ENCODE measurements at places on chromosomes 12 and 14.

- no peak for DNase-seq
Measured at GRCh38 chr12:56346675-56347074, 8.0 kb downstream of the IL23A start.

DNA sequence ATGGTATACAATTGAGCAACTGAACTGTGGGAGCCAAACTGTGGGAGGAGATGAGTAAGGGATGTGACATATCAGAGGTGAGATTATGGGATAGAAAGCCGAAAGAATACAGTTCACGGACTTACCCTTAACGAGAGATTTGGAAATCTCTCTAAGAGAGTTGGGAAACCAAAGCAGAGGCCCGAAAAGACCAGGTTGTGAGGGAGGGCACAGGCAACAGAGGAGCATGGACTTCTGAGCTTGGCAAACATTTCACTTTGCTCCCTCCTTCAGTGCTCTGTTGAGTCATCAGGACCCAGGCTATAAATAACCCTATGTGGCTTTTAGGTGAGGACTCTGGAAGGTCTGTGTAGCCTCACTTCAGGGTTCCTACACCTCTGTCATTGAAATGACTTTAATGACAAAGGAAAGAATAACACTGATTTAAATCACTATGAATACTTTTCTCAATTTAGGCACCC is 120.6 kb downstream of the TGFB3 start:
- peak; percentile 39 for DNase-seq

DNA sequence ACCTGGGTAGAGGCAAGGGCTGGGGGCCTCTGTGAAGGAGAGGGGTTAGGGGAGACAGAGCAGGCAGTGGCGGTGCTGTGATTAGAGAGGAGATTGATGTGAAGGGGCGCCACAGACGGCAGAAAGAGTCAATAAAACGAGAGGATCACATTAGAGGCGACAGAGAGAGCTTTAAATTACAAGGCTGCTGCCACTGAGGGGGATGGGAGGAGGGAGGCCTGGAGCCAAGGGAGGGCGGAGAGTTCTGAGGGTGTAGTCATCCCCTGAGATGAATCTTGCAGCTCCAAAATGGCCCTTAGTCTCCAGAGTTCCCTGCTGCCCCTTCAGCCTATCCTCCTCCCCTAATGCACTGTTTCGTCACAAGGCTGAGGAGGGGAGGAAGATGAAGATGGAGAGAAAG is 12.8 kb downstream of the ZFHX2 start:
- peak; percentile 83 for DNase-seq

- DNase-seq: no peak
Measured at GRCh38 chr12:49885118-49885517, 18.6 kb downstream of the FAIM2 start.

DNA sequence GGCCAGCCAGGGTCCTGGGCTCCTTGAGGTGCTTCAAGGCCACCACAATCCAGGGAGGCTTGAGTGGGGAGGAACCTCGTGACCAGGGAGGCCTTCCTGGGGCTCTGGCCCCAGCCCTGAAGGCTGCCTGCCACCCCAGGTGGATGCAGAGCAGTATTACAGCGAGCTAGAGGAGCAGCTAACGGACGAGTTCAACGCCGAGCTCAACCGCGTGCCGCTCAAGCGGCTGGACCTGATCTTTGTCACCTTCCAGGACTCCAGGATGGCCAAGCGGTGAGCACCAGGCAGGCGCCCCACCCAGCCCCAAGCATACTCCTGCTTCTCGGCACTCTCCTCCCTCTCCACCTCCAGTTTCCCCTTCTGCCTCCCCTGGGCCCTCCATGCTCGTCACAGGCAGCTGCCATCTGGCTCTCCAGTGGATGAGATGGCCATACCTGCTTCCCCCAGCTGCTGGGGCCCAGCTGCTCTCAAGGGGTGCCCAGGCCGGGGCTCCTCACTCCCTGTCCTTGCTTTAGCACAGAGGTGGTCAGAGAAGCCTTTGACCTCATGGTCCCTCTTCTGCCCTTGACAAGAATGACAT is 30.6 kb downstream of the NGB start:
- DNase-seq: no peak

DNA sequence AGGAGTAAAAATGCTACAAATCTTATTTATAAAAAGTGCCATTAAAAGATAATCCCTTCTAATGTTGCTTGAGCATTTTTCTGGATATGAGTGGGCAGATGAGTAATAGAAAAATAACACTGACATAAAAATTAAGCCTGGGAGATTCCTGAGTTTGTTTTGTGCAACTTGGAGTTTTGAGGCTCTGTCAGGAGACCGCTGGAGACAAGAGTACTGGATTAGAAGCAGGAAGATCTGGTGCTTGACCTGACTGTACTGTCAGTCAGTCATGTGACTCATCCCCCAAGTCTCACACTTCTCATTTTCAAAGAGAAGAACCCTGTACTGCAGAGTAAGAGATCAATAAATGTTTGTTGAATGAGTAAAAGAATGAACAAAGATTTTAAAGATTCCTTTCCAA is 29.4 kb downstream of the ANO4 start:
- peak; percentile 52 for DNase-seq

DNA sequence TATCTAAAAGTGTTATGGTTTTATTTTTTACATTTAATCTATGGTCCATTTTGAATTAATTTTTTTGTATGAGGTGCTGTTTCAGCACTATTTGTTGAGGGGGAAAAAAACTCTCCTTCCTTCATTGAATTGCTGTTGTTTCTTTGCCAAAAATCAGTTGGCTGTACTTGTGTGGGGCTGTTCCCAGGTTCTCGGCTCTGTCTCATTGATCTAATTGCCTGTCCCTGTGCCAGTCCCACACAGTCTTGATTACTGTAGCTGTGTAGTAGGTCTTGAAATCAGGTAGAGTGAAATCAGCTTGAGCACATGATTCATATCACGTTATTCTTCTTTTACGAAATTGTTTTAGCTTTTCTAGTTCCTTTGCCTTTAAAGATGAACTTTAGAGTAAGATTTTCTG is 109.7 kb downstream of the ADGRD1 start:
- DNase-seq: no peak

DNA sequence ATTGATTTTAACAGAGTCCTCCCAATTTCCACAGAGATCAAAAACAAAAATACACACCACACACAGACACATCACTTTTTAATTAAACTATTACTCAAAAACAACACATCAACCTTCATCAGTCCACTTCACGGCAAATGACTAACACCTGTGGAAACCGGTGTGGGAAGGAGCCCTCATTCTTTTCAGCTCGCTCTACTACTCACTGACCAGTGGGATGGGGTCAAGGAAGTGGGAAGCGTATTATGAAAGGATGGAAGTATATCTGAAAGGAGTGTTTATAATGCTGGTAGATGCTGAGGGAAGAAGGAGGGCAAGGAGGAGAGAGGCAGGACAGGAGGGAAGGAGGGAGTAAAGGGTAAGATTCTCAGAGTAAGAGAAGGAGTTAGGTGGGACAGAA is 156.5 kb downstream of the EPS8 start:
- DNase-seq: no peak

DNA sequence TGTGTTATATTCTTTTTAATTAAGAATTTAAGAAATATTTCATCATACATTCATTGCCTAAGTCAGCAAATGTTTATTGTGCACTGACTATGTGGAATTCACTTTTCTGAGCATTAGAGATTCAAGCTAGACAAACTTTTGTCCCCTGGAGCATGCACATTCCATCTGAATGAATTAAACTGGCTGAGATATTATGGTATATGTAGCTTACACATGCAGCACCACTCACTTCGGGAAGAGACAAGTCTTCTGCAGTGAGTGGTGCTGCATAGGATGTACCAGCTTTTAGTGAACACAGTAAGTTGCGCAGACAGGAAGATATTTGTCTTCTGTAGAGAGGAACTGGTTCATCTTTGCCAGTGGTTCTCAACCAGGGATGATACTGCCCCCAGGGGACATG is 318.4 kb downstream of the SYT1 start:
- no peak for DNase-seq

- no peak for DNase-seq
Measured at GRCh38 chr14:51333901-51334521, 94.0 kb downstream of the TMX1 start.

- no peak for DNase-seq
Measured at GRCh38 chr12:98185606-98186005, 329.8 kb upstream of the TMPO start.

DNA sequence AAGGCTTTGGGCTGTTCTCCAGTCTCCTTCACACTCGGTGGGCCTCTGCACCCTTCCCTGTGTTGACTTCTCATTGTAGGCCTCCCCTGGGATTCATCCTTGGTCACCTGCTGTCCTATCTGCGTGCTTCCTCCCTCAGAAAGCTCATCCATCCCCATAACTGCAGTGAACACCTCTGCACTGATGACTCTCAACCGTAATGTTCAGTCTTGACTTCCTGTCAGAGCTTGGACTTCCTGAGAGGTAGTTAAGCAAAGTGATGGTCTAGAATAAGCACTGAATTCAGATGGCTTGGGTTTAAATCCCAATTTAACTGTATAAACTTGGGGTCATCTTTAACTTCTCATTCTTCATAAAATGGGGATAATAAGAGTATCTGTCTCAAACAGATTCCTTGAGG is 13.6 kb upstream of the MDM1 start:
- DNase-seq: no peak

GRCh38 chr12:104462931-104463339 is 6.2 kb downstream of the CHST11 start:
- DNase-seq: no peak

DNA sequence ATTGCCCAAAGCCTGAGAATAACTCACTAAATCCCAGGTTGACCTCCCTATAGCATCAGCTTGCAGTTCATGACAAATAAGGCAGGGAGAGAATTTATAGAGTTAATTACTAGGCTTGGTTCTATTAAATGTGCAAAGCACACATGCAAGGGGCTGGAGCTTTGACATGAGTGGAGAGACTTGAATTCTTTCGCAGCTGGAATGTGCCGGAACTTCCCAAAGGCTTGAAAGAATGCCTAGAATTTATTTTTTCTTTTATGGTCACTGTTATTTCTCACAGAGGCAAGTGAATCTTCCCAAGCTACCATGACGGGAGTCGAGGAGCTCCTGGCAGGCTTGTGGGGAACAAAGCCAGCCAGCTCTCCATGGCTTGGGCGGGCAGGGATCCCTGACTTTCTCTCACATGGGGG is 95.5 kb upstream of the USP44 start:
- DNase-seq: peak; percentile 27

DNA sequence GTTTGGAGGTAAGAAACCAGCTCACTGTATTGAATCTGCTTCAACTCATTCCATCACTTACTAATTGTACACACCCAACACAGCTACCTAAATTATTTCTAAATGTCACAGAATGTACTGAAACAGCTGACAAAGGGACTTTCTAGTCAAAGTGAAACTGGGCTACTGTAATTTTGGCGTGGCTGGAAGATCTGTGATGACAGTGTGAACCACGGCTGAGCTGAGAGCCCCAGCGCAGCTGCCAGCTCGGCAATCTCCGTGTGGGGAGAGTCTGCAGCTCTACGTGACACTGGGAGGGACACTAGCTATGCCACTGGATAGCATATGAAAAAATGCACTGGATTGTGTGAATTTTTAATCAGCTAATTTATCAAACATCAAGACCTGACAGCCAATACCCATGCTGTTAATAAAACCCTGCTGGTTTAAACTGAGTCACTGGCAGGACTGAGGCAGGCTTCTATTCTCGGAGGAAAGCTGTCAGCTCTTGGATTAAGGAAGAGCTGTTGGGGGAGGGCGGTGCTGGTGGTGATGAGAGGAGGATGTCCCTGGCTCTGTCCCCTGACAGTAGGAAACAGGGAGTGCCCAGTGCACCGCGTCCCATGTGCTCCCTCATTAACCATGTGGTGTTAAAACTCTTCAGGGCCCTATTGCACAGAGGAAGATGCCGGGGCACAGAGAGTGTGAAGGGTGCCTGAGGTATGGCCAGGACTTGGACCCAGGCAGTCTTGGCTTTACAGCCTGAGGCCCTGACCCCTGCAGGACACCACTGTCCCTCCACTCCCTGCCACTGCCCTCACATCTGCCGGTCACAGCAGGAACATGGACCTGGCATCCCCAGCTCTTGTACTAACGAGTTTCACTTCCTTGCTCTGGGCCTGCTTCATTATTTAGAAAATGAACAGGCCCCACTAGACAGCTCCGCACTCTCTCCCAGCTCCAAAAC is 13.3 kb downstream of the SLC15A4 start:
- no peak for DNase-seq

DNA sequence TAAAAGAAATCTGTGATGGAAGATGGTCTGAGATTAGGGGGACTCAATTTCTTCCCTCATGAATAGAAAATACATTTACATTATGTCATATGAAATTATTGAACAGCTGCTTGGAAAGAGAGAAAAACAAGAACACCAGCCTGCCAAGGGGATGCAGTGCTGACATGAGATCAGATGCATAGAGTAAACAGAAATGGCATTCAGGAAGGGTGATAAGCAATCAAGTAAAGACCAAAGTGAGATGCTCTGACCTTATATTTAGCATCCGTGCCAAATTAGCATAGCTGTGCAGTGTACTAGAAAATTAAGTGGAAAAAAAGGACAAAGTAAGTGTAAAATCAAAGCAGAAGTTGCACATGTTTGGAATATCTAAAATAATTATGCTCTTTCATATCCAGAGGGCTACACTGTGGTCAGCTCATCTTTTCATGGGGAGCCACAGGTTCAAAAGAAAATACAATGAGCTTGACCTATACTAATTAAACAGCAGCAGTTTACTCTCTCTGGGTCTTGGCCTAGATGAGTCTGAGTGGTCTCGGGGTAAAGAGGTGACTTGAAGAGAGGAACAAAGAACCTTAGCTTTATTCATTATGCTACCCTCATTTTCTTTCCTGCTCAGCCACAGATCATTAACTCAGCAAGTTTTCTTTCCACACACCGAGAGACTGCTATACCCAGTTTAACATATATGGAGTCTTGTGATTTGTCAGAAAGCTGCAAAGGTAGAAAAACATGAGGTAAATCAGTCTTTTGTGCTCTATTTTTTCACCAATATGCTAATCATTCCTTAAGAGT is 359.4 kb upstream of the FOXG1 start:
- no peak for DNase-seq

DNA sequence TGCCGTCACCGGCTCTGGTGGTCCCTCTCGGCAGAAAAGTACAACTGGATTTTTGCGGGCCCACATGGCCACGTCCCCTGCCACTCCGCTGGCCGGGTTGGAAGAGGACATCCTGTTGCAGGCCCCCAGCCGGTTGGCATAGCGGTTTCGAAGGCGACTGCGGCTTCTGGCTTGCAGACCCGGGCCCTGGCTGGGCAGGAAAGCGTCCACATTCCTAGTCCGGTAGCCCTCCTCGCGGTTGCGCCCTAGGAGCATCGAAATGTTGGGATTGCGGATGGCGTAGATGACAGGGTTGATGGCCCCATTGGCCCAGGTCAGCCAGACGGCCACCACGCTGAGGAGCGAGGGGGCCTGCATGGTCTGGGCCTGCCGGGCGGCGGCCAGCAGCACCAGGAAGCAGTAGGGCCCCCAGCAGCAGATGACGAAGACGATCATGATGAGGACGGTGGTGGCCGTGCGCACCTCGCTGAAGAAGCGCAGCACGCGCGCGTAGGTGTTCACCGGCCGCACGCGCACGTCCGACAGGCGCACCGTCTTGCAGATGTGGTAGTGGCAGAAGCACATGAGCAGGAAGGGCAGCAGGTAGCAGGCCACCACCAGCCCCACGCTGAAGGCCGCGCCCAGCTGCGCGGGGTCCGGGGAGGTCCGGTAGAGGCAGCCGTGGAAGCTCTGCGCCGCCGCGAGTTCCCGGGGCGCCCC is 1.2 kb downstream of the GPR135 start:
- peak; percentile 39 for DNase-seq

GRCh38 chr14:95319312-95320077 is at the start of gene CLMN:
Gene CLMN, minus strand, starts transcription at chr14:95319908. Its CDS starts 116 bp downstream, at chr14:95319792.
- DNase-seq: peak; percentile 69

- peak; percentile 52 for DNase-seq
Measured at GRCh38 chr14:28975084-28975483, 208.5 kb downstream of the FOXG1 start.

GRCh38 chr14:60510254-60510950 is 1.5 kb downstream of the SIX6 start:
- peak; percentile 32 for DNase-seq

- DNase-seq: peak; percentile 27
Measured at GRCh38 chr14:56248442-56248841, 130.2 kb downstream of the PELI2 start.
